ENCODE measurements at places on chromosomes 16 and 17.

GRCh38 chr17:42835732-42836131 lies 2.5 kb downstream of the PSME3 start:
- DNase-seq: no peak

DNA sequence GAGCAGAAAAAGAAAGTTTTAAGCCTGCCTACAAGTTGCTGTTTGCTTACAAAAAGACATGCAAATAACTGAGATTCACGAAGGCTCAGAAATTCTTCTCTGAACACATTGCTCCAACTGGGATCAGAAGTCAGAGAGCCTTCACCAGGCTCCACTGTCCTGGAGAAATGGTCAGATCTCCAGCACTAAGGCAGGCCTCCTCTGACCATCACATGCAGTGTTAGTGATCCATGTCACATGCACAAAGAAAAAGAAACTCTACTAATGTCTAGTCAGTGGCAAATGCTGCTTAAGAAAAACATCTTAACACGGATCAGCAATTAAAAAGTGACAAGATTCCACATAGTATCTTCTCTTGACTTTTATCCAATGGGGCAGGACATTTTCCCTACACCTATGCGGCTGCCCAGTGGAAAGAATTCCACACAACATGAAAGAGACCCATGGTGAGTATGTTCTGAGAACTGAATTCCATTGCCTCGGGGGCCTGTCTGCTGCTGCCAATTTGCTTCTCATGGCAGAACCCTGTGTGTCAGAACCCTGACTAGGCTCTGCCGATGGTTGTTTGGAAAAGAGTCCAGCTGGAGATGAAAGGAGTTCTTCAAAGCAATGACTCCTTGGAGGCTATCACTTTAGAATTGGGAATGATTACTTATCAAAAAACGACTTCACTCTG lies 96.6 kb downstream of the HIC1 start:
- DNase-seq: no peak

DNA sequence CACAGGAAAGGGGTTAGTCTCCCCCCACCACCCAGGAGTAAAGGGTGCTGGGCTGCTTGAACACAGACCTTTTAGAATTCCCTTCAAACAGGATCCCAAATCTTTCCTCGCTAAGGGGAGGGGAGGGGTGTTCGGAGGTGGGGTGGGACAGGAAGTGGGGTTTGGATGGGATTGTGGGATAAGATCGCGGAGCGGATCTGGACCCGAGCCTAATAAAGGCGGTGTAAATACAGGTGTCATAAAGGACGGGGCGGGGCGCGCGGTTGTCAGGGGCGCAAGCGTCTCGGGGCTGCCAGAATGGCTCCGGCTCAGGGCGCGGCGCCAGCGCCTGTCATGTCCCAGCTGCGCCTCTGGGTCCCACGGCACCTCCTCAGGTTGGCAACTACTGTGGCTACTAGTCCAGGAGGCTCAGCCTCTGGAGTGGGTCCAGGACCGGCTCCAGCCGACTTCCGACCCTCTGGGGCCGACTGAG lies 59.8 kb upstream of the FBXO47 start:
- DNase-seq: no peak

DNA sequence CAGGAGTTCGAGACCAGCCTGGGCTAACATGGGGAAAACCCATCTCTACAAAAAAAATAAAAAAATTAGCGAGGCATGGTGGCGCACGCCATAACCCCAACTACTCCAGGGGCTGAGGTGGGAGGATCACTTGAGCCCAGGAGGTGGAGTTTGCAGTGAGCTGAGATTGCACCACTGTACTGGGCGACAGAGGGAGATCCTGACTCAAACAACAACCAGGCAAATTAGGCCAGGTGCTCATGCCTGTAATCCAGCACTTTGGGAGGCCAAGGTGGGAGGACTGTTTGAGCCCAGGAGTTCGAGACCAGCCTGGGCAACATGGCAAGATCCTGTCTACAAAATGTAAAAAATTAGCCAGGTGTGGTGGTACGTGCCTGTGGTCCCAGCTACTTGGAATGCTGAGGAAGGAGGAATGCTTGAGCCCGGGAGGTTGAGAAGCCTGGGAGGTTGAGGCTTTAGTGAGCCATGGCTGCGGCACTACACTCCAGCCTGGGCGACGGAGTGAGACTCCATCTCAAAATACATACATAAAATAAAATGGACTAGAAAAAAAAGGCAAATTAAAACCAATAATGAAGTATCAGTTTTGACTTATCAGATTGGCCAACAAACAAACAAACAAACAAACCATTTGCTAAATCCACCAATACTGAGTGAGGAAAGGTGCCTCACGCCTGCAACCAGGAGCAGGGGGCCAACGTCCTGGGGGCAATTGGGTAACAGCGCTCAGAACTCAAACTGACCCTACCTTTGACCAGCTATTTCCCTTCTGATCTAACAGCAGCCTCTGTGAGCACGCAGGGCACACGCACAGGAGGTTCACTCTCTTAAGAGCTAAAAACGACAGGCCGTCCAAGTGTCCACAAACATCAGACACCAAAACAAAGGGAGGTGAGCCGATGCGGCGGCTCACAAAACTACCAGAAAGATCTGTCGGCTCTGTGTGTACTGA lies 19.4 kb upstream of the FASN start:
- no peak for DNase-seq

- no peak for DNase-seq
Measured at GRCh38 chr17:6912110-6913051, 80.9 kb upstream of the TEKT1 start.

- DNase-seq: no peak
Measured at GRCh38 chr16:66471264-66471663, 44.2 kb downstream of the BEAN1 start.

DNA sequence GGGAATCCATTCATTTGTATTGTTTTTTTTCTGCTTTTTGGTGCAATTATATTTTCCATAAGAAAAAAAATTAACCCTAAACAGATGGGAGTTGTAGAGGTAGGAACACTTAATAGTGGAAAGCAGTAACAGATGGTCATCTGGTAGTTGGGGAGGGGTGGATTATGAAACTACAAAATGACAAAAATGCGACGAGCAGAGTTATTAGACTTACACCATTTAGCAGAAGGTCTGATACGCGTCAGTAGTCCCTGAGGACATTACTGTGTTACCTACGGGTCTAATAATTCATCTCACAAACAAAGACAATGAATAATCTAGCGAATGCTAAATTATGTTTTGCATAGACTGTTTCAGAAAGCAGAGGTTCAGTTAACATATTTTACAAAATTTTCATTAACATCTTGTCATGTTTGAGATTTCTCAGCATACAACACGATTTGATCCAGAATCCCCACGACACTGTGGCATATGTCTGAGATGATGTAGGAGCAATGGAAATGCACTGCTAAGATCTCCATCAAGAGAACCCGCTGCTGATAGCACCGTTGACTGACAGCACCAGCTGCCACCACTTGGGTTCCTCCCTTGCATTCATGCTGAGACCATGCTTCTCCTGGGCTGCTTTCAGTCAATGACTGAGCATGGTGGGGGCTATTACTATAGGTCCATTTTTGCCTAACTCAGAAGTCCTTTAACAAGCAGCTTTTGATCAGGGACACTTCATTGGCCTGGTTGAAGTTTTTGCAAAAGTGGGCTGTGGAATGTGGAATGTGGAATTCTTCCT lies 182.2 kb upstream of the CPHXL start:
- DNase-seq: no peak

DNA sequence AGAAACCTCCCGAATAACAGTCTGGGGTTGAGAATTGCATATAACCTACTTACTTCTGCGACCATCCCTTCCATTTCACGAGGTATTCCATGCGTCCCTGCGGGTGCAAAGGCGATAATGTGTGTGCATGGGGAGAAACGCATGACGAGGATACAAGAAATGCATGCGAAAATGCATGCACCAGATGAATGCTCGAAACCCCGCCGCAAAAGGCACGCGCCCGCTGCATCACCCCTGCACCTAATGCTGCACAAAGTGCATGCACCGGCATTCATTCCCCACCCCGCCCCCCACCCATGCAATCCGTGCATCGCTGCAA lies 474 bp downstream of the CBX8 start:
- DNase-seq: no peak

DNA sequence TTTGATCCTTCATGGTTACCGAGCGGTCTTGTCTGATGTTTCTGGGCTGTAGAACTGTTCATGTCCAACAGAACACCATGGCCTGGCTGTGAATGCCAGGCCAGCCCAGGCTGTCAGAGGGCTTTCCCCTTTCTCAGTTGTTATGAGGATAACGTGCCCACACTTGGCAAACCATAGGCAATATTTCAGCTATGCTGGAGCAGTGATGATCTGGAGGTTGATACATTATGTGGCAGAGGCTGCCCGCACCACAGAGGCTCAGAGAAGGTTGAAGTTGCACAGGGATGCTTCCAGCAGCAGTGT lies 92.9 kb downstream of the C16orf78 start:
- no peak for DNase-seq

All from HuH-7.5 (cell line).